ENCODE measurements at places on chromosomes 12 and 14.

DNA sequence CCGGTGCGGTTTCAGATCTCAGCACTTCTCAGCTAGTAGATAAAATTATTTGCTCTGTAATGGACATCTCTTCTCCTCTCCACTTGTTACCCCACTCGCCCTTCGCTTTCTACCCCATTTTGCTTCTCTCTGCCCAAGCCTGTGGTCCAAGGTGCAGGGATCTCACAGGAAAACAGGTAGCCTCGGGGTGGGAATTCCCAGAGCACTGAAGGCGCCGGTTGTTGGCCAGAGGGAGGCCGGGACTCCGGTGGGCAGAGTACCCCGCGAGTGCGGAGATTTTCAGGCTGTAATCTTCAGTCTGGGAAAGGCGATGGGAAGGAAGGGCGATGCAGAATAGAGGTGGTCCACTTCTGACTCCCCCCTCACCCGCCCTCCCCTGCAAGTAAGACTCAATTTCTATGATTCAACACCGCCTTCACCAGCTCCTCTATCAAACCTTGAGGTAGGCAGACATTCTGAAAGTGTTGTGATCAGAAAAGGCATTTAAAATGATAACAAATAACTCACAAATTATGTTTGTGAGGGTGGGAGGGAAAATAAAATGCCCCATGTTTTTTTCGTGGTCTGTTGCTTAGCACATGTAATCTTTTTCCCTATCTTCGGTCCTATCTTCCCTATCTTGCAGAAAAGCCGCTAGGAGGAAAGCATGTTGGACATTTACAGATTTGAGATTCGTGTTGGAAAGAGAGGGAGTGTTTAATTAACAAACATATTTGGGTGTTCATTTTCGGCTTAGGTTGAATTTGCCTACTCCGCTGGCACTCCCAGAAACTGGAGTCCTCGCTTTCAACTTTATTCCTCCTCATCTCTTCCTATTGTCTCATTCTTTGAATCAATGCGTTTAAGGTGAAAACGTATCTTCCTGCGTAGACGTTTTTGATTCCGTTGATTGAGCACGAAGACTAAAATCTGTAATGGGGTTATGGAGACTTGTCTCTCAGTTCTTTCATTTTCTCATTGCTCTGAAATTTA lies 8.5 kb downstream of the FOXG1 start:
- no peak for DNase-seq

DNA sequence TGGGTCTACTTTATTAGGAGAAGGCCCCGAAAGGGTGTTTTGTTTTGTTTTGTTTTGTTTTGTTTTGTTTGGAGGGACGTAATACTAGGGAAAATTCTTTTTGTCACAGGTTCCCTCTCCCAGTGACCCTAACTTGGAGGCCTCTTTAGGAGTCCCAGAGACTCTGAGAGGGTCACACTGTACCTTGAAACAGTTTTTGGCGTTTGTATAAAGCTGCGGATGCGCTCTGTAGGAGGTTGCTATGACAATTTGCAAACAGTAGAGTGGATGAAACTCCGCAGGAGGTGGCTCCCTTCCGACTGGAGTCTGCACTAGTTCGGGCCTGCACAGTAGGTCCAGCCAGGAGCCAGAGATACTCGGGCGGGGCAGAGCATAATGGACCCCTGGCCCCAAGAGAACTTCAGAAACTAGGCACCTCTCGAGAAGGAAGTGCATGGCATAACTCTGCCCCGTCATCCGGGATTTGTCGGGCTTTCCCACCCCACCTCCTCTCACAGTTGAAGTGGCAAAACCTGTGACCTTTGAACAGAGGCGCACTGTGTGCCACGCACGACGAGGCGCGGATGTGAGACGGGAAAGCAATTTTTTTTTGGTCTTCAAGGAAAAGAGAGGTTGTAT lies 1.3 kb upstream of the DYRK2 start:
- no peak for DNase-seq

DNA sequence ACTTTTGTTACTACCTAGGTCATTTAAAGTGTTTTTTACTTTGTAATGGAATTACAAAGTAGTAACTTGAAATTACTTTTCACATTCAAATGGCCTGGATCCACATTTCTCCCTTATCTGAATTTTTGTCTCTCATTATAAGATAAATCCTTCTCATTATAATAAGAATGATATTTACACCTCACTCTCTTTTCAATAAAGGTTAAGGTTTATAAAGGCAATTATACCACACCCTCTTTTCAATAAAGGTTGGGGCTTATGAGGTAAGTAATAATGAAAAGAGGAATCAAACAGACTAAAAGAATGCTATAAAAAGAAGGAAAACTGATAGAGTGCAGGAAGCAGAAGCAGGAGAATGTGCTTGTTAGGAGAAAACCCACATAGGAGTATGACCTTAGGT lies 210.8 kb downstream of the ACSS3 start:
- no peak for DNase-seq

- no peak for DNase-seq
Observed at GRCh38 chr12:8912914-8913313, 1.4 kb upstream of the PHC1 start.

DNA sequence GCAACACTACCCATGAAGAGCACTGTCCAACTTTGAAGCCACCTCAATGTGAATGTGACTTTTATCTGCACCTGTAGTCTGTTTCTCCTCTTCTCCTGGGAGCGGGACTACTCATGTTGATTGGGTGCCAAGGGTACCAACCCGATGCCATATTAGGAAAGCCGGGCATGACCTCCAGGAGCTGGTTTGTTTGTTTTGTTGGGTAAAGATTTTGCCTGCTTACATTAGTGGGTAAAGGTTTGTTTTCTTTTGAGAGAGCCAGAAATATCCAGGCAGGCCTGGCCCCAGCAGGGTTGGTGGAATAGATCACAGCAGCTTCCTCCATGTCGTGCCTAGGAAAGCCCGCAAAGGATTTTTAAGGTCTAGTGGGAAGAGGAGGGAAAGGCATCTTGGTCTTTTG lies 19.7 kb upstream of the ITPK1 start:
- no peak for DNase-seq

DNA sequence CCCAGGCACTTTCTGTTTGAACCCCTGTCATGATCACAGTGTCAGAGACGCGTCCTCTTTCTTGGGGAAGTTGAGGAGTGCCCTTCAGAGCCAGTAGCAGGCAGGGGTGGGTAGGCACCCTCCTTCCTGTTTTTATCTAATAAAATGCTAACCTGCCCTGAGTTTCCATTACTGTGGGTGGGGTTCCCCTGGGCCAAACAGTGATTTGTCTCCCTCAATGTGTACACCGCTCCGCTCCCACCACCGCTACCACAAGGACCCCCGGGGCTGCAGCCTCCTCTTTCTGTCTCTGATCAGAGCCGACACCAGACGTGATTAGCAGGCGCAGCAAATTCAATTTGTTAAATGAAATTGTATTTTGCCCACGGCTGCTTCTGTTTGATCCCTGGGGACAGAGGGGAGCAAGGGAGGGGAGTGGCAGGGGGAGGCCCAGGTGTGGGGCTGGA lies 5.1 kb downstream of the SHMT2 start:
- DNase-seq = no peak

DNA sequence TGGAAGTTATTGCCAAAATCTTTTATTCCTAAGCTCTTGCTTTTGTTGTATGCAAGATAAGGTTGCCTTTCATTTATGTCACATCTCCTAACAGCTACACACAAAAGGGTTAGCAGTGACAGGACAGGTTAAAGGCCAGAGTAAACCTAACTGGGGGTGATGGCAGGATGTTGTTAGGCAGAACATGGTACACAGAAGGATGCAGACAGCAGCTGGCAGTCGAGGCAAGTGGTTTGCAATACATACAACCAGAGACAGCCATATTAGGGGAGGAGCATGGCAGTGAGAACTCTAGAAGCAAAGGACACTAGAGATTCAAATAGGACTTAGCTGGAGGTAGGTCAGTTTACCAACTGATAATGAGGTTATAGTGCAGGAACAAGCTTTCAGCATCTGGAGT lies 2.7 kb upstream of the ABCD2 start:
- DNase-seq = no peak

DNA sequence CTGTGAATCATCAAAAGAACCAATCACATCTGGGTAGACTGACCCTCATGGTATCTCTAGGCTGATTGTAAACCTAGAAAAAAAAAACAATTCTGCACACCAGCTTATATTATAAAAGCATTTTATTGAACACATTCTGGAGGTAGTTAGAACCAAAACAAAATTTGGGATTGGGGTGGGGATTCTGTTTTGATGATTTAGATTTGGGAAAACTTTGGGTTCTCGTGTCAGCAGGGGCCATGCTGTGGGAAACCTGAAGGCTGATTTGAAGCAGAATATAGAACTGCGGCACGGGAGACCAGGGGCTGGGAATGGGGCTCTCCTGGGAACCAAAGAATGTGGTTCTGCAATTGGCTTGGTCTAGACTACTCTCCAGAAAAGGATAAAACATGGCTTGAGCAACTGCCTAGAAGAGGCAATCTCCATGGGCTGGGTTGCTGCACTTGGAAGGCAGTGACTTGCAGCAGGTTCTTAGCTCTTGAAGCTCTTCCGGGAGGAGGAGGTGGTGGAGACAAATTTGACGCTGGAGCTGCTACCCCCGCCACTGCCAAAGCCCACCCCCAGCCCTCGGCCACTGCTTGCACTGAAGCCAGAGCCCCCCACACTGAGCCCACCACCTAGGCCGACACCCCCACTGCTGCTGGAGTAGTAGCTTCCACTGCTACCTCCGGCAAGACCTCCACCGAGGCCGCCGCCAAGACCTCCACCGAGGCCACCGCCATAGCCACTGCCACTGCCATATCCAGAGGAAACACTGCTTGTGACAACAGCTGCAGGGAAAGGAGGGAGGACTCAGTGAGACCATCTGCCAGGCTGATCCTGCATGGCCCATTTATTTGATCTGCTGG lies 5.5 kb downstream of the KRT5 start:
- no peak for DNase-seq

DNA sequence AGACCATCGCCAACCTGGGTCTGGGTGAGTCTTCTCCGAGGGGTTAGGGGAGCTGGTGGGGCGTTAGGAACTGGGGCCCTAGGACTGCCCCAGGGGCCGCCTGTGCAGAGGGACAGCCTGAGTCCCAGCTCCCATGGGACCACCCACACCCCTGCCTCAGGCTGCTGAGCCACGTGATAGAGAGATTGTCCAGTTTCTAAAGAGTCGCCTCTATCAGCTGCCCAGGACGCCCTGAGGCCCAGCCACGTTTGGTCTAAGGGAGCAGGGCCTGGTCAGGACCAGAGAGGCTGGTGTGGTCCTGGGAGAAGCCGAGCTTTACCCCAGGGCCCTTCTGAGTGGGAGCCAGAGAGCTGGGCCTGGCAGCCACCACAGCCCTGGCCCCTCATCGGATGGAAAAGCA lies 107.1 kb downstream of the LGMN start:
- DNase-seq = no peak

DNA sequence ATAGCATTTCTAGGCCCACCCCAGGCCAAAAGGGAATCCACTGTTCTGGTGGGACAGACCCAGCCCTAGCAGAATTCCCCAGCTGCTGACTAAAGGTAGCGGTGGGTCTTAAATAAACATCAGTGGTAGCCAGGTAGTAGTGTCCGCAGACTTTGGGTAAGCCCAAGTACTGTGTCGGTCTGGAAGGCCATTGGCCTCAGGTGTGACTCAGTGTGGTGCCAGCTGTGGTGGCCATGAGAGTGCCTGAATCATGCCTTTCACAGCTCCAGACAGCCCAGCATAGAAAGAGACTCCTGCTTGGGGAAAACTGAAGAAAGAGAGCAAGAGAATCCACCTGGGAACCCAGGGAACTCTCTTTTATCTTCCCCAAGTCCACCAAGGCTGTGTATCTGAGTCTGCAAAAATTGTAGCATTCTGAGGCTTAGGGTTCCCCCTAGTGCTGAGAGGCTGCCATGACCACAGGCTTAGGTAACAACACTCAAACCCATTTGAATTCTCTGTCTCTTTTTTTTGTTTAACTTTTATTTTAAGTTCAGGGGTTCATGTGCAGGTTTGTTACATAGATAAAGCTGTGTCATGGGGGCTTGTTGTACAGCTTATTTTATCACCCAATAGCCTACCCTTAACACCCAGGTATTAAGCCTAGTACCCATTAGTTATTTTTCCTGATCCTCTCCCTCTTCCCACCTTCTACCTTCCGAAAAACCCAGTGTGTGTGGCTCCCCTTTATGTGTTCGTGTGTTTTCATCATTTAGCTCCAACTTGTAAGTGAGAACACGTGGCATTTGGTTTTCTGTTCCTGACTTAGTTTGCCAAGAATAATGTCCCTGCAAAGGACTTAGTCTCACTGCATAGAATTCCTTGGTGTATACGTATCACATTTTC lies 16.7 kb upstream of the CD163L1 start:
- no peak for DNase-seq

DNA sequence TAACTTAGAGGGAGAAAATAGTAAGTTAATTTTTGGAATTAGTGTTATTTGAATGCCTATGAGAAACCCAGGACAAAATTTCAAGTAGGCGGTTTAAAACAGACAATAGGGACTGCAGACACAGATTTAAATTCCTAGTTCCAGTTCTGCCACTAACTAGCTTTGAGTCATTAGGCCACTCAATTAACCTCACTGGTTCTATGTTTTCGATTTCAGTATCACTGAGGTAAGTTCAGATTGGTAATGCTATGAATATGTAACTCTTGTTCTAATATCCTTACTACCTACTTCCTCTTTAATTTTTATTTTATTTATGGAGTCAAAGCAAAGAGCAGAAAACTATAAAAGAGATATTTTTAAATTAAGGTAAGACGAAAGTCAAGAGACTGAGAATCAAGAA lies 52.6 kb downstream of the GALC start:
- no peak for DNase-seq

- no peak for DNase-seq
Observed at GRCh38 chr12:110528277-110528839, 26.2 kb downstream of the RAD9B start.

- no peak for DNase-seq
Observed at GRCh38 chr14:40229676-40230075, 797.4 kb upstream of the FBXO33 start.

- DNase-seq = no peak
Observed at GRCh38 chr14:102187044-102187443, 47.3 kb downstream of the WDR20 start.

DNA sequence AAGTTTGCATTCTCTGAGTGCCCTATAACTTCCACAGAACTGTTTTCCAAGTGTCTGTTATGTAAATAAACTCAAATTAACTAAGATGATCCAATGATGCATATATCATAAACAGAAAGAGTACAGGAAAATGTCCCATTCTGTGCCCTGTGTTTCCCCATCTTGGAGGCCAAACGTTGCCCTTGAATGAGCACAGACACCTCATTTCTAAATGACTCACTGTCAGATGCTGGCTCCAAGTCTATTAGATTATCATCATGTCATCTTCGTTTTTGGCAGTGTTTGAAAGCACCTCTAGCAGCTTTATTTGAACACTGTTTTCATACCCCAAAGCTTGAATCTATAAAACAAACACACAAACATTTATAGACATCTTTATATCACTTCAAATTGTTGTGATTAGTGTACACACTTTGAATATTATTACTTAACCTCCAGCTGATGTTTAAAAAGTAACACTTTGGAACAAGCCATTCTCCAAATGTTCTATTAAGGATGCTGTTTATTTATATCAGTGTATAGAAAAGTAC lies 424.2 kb downstream of the NOVA1 start:
- DNase-seq = no peak

DNA sequence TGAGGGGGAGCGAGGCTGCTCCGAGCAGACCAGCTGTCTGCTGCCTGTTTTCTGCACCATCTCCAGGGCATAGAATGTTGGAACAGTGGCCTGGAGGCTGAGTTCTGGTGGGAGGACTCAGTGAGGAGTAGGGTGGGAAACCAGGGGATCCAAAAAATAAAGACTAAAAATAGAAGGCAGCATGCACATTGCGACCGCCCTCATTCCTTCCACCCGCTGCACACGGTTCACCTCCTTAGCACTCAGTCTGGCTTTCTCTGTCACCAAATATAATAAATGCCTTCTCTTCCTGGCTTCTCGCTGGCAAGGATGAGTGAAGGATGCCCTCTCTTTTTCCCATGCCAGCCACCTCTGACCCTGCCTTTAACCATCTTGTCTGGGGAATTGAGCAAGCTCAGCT lies 146.2 kb downstream of the AACS start:
- no peak for DNase-seq
